ENCODE measurements at places on chromosomes 5 and 9.
A peak's percentile ranks its signal among the peaks of the same experiment; 100 is the strongest.

DNA sequence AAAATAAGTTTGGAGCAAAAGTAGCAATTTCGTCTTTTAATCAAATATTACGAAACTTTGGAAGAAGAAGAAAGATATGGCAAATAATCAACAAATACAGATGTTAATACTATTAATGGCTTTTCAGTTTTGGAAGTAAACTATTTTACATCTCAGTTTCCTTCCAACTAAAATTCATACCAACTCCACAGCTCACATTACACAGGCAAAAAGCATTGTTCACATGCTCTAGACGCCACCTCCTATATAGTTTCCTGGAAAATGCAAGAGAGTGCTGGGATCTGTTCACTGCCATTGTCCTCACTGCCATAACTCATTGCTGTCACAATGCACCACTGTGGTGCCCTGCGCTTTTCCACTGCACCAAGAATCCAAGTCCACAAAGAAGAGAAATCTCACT, 149.0 kb upstream of the FTMT start:
- DNase-seq = no peak

- no peak for DNase-seq
These were observed 183.8 kb downstream of the PJA2 start for GRCh38 chr5:109225716-109226625.

- no peak for DNase-seq
These were observed 40.4 kb upstream of the HAND1 start for GRCh38 chr5:154518438-154518867.

- DNase-seq = peak; percentile 59
These were observed 86.5 kb upstream of the CCDC180 start for GRCh38 chr9:97220894-97221477.

Measured in H7 (cell line).